ENCODE measurements at places on chromosomes 12 and 14.

- DNase-seq: no peak
These were observed 382.2 kb downstream of the CCER1 start for GRCh38 chr12:90572778-90573177.

DNA sequence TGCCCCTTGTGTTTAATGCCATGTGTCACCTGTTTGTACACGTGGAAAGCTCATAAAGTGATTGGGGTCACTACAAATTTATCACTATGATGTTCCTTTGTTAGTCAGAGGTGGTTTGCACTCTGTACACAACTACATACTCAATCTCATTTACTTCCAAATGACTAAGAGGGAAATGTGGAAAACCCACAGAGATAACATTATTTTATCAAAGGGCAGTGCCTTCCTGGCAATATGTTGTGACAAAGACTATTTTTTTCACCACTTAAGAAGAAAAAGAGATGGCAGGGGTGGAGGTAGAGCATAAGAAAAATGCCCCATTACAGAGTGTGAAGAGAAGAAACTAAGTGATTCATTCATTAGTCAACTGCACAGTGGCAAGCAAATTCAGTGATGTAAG lies 1064.1 kb upstream of the FLRT2 start:
- DNase-seq: no peak

DNA sequence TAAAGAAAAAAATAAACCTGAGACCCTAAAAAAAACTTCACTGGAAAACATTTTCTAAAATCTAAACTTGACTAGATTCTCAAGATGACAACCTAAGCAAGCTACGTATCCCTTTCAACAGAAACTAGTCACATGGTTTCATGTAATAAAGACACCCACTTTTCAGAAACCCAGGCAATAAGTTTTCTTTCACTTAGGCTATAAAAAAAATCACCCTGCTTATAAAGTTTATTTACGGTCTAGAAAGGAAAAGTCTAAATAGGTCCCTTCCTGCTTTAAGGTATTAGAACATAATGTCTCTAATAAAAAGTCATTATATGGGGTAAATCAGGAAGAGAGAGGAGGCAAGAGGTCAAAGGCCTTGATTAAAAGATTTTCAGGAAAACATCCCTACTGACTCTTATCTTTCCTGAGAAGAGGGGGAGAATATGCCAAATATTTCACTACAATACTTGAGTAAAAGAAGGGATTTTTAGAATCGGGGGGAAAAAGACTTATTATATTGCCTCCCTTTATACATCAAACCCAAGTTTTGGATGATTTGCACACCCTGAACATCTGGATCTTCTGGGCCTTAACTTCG lies 9.5 kb downstream of the CLIP1 start:
- DNase-seq: no peak

GRCh38 chr14:57930241-57930975 lies 64.5 kb upstream of the SLC35F4 start:
- no peak for DNase-seq

- no peak for DNase-seq
These were observed 17.1 kb downstream of the KIAA0586 start for GRCh38 chr14:58444627-58445026.

GRCh38 chr14:35934499-35934898 lies 108.4 kb downstream of the BRMS1L start:
- no peak for DNase-seq

- no peak for DNase-seq
These were observed 4.5 kb upstream of the TMEM233 start for GRCh38 chr12:119589097-119589496.

Measured in left cardiac atrium (tissue), 4 donors.